ENCODE measurements at places on chromosomes 12 and 14. TPM values are rescaled to one million over a fixed set of nuclear protein-coding genes. Genes with fewer than 3 reads are reported as not detected.

The ANO4 gene
- total RNA-seq, result 0.05 TPM

The DCTN2 gene
- total RNA-seq, result 287 TPM

The POLE2 gene
- 8.0 TPM for total RNA-seq

The MANSC4 gene
- total RNA-seq, result not detected

The NPFF gene
- total RNA-seq, result not detected

Data from glomerular endothelial cell (primary cell).